NB4 (cell line): ENCODE measurements at places on chromosomes 4 and X.
A peak's percentile ranks its signal among the peaks of the same experiment; 100 is the strongest.

- peak; percentile 59 for DNase-seq
Observed at GRCh38 chrX:120604361-120604782, 471 bp downstream of the MCTS1 start.

- DNase-seq = no peak
Observed at GRCh38 chr4:159045321-159045720, 57.6 kb upstream of the RAPGEF2 start.

DNA sequence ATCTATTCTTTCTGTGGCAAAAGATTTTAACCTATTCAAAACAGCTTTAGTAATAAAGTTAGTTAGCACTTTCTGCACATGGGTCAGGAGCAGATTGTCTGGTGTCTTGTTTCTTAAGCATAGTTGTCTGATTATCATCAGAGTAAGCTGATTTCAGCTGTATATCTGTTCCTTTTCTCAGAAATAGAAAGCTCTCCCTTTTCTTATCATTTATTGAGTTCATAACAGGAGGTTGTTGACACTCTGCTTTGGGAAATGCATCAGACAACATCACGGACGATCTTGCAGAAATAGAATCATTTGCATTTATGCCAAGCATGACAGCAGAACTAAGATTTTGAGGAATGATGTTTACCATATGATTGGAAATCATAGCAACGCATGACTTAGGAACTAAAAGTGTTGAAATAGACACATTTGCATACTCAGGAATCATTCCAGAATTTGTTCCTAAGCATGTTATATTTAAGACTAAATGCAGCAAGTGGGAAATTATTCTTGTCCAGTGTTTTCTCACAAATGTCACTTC lies 66.7 kb downstream of the RBMX2 start:
- no peak for DNase-seq

DNA sequence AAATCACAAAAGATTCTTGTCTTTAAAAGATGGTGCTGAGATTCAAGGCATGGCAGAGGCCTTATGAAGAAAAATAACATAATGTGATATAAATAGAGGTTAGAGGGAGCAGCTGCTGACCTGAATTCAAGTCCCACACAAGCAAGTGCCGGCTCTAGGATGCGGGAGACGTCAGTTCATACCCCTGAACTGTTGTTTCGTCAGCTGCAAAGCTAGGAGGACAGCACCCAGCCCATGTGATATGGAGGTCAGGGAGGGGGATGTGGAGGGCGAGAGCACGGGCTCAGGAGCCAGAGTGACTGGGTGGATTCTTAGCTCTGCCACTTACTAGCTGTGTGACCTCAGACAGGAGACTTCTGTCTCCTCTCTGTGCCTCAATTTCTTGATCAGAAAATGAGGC lies 77.9 kb downstream of the JAKMIP1 start:
- DNase-seq = no peak

DNA sequence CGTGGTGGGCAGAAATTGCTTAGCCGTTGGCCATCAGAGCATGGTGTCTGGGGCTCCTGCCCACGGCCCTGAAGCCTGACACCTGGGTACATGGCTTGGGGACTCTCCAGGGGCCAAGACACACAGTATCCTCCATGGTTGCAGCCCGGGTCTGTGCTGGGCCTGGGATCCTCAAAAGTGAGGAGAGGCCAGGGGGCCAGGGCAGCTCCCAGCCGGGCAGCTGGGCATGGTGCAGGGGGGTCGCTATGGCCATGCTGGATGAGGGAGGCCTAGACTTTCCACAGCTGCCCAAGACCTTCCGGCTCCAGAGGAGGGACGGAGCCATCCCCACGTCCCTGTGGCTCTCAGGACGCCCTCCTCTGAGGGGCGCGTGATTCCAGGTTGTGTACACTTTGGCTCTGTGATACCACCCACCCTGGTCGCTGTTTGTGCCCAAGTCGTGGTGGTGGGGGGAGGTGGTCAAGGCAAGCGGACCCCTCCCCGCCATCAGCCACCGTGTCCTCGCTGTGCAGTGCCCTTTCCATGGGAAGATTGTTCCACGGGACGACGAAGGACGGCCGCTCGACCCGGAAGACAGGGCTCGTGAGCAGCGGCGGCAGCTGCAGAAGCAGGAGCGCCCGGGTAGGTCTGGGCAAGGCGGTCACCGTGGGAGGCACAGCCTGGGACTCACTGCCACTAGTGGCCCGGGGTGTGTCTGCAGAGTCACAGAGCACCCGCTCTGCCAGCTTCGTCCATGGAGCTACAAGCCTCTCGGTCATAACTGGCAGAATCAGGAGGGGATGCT lies 25.7 kb downstream of the NKX1-1 start:
- no peak for DNase-seq

- no peak for DNase-seq
Observed at GRCh38 chr4:81723927-81724587, 252.3 kb upstream of the RASGEF1B start.

- DNase-seq = no peak
Observed at GRCh38 chr4:154984148-154984547, 203.1 kb downstream of the RBM46 start.

- DNase-seq = no peak
Observed at GRCh38 chr4:5478169-5478568, 230.2 kb downstream of the EVC2 start.

DNA sequence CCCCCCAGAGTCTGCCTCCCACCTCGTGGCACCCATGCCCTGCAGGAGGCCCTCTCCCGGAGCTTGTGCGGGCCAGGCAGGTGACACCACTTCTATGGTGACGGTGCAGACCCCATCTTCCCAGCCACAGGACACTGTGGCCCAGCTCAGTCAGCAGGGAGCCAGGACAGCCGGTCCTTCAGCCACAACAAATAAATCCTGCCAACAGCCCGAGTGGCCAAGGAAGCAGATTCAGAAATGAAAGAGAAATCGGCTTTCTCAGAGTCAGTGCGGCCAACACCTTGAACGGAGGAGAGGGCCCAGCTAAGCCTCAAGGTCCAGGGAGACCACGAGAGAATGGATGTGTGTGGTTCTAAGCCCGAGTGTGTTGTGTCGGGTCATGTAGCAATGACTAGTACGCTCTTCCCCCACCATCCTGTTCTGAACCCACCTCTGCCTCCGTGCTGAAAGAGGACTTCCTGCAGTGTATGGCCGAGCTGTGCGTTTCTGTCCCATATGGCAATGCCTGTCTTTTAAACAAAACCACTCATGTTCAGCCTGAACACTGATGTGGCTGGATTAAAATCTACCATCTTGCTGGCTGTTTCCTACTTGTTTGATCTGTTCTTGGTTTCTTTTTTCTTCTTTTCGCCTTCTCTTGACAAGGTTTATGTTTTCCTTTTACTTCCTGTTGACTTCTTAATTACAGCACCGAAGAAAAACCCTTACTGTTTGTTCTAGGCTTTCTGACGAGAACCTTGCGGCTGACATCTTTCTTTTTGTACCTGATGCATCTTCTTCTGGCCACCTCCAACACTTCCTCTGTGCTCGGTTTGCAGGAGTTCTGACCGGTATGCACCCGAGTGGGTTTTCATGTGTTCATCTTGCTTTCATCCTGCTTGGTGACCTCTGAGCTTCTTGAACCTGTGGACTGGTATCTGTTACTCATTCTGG lies 53.1 kb downstream of the GAK start:
- no peak for DNase-seq
